ENCODE measurements at places on chromosomes 16 and 17.

GRCh38 chr16:30741461-30741914 lies 6.7 kb upstream of the PHKG2 start:
- DNase-seq = no peak

DNA sequence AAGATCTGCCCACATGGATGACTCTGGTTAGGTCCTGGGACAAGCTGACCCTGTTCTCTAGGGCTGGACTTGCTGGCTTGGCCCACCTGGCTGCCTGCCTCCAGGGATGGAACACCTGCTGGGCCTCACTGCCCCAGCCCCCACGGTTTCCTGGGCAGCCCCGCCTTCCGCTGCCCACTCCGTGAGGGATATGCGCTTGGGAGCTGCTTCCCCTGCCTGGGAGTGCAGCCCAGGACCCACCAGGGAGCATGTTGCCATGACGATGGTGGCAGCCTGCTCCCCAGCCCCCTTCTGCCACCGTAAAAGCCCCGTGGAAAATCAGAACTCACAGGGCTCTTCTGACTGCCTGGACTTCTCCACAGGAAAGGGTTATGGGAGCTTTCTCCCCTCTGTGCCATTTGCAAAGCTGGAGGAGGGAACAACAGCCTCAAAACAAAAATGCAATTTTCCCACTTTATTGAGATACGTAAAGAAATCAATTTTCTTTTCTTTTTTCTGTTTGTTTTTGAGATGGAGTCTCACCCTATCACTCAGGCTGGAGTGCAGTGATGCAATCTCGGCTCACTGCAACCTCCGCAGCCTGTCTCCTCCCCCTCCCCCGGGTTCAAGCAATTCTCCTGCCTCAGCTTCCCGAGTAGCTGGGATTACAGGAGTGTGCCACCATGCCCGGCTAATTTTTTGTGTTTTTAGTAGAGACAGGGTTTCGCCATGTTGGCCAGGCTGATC lies 18.0 kb upstream of the GAS7 start:
- DNase-seq = no peak

DNA sequence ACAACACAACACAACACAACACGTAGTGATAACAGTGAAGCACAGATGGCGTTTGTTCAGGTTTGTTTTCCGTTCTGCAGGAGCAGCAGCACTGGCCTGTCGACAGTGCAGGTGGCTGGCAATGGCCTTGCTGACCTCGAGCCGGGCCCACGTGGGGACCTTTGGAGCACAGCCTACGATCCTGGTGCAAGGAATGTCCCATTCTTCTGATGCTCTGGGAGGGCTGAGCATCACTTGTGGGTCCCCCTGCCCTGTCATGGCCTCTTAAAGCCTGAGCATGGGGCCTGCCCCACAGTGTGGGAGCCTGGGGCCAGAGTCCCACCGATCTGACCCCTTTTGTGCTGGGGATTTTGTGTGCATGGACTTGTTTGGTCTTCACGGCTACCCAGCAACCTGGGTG lies 6.8 kb downstream of the MAP2K3 start:
- DNase-seq = no peak

DNA sequence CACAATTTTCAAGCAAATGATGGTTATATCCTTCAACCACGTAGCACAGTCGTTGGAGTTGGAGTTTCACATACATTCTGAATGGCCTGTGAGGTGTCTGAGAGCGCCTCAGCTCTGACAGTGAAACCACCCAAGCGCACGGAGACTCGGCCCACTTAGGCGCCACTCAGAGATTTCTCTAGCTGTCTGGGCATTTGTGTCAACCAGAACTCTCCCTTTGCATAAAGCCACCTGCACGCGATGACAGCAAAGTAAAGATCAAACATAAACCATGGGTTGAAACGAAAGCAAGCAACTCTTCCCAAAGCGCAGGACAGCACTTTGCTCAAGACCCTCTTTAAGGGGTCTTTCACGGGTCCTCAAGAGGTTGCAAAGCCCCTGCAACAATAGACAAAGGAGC lies 533 bp downstream of the SLC6A4 start:
- DNase-seq = no peak

DNA sequence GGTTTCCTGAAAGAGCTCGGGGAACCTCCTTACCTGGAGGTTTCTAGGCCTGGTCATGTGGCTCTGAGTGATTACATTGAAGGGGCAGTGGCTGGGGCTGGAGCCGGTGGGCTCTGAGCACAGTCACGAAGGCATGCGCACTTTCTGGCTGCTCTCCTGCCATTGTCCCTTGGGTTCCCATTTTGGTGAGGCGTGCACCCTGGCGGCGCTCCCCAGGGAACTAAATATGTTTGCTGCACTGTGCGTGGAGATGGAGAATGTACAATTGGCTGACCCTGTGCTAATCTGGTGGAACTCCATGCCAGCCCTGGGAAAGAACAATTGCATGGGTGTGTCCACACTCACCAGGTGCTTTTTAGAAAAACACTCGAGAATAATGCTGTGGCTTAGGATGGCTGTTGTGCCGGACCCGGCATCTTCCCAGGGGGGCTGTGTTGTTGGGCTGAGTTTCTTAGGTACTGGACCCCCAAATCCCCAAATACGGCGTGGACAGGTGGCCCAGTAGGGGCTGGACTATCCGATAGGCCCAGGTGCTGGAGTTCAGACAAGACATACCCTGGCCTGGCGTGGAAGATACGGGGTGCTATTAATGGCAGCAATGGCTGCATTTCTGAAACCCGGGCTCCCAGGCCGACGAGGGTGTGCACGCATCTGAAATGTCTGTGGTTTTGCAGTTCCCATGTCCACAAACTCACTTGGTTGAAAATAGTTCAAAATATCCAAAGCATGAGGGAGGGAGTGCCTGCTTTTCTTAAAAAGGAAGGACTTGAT lies 230.5 kb downstream of the SEC14L1 start:
- DNase-seq = no peak

DNA sequence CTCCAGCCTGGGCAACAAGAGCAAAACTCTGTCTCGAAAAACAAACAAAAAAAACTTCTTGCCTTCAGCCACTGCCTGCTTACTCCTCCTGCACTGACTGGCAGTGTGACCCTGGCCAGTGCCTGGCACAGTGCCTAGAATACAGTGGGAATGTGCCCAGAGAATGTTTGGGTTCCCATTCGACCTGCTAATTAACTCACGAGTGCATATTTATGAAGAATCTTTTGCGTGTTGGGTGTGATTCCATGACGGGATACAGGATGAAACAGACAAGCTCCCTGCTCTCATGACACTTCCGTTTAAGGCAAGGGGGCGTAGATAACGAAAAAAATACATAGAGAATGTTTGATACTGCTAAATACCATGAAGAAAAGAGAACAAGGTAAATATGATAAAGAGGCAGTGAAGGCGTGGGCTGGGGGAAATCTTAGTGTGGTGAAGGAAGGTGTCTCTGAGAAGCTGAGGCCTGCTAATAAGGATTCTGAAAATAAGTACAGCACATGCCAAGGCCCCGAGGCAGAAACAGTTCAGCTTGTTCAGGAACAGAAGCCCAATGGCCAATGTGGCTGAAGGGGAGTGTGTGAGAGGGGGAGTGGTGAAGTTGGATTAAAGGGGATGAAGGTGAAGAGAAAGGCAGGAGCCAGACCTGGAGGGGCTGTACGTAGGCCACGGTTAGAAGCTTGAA lies 4.3 kb downstream of the ABI3 start:
- no peak for DNase-seq

GRCh38 chr17:5123343-5124124 lies 7.7 kb downstream of the USP6 start:
- no peak for DNase-seq

GRCh38 chr17:82648742-82649331 lies 593 bp upstream of the WDR45B start:
- peak; percentile 38 for DNase-seq

DNA sequence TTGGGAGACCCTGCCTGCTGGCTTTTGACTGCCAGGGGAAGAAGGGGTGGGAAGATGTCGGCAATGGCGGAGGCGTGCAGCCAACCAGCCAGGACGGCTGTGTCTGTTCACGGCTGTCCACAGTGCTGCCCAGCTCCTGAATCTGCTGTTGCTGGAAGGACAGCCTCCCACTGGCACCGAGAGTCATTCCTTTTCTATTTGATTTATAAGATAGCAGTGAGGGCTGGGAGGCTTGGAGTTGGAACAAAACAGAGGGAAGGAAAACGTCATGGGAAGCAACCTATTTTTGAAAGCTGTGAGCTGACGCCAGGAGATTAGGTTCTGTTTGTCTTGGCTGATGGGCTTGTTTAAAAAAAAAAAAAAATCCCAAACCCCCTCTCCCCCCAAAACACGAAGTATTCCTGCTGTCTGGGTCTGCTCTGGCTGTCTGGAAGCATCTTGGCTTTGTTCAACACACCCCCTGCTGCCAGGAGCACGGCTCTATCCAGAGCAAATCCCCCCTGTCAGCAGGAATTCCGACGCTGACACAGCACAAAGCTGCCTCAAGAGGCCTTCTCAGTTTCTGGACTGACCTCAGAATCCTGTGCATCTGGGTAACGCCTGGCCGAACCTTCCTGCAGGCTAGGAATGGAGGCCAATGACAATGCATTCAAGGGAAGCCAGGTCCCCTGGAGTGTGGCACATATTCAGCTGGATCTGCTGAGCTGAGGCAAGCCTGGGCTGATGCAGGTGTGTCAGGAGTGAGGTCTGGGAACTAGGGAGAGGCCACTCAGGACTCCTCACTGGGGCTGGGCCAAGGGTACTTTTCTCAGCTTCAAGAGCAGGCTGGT lies 41.0 kb upstream of the SREBF1 start:
- peak; percentile 27 for DNase-seq

DNA sequence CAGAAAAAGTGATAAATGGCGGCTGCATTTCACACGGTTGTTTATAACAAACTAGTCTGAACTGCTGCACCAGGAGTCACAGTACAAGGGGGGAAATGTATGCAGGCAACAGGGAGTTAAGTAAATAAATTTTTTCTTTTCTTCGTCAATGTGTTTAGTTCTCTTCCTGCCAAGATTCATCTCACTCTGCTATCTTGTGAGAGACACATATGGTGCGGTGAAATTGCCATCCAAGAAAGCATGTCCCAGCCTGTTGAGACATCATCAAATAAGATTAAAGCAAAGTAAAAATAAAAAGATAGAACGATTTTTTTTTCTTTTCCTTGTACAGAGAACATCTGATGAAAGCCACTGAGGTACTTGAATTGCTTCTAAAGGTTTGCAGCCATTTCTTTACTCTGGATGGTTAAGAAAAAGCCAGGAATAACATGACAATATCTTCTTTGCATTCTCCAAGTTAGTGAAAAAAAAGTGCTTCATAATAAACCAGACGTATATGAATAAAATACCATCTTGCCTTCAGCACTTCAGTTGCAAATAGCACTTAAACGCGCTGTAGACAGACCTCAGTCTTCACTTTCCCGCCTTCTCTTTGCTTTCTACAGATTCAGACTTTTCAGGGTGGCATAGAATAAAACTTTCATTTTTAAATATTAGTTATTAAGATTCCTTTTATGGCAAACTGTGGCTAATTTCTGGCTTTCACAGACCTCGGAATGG lies 506.2 kb upstream of the ZFHX3 start:
- no peak for DNase-seq

- DNase-seq = no peak
These were observed 17.4 kb downstream of the IL34 start for GRCh38 chr16:70663524-70664324.

DNA sequence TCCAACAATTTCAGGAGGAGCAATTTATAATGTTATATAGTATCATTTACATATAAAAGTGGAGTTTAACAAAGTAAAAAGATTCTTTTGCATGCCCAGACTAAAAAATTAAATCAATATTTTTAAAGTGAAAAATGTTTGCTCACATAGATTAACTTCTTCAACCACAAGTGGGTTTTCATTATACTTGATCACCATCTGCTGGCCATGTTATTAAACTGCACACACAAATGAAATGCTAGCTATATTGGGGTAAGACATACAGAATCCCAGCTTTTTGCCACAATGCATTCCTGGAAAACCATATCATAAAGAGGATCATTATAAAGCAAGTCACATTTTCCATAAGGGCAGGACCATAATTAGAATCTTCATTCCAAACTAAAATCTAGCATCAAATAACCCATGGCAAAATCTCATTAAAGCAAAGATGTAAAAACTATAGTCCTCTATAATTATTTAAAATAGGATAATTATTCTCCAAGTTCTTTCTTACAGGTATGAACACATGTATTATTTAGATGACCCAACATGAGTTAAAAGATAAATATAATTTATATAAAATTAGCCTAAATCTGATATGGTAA lies 26.3 kb downstream of the CEP112 start:
- DNase-seq = no peak

DNA sequence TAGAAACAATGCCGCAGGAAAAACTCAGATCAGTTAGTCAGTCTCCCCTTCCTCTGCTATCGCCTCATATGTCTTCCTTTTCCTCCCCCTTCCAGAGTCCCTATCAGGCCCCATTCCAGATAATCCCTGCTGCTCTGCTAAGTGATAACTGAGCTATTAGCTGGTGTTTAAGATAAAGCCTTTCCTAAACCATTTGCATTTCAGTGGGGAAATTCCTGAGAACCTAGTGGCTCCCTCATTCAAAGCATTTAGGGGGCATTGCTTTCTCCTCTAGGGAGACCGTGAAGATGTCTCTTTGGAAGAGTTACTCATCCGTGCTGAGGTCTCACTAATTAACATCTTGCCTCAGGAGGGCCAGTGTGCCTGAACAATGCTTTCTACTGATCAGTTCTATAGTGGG lies 401.6 kb downstream of the NPIPA7 start:
- DNase-seq = no peak

DNA sequence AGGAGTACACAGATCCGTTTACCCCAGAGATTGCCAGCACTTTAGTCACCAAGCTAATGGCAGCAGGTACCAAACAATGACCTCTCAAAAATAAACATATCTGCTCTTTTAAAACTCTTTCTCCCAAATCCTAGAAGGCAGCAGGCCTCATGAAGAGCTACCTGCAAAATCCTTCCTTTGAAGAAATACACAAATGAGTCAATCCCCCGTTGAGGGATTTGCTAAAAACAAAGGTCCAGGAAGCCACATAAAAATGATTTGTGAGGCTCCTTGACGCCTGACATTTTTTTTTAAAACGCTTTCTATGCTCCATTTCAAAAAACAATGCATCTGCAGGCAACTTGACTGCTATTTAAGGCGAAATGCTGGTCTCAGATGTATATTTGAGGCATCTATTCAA lies 58.2 kb downstream of the NACA2 start:
- no peak for DNase-seq

GRCh38 chr17:12415031-12415430 lies 250.7 kb upstream of the MYOCD start:
- DNase-seq = no peak

DNA sequence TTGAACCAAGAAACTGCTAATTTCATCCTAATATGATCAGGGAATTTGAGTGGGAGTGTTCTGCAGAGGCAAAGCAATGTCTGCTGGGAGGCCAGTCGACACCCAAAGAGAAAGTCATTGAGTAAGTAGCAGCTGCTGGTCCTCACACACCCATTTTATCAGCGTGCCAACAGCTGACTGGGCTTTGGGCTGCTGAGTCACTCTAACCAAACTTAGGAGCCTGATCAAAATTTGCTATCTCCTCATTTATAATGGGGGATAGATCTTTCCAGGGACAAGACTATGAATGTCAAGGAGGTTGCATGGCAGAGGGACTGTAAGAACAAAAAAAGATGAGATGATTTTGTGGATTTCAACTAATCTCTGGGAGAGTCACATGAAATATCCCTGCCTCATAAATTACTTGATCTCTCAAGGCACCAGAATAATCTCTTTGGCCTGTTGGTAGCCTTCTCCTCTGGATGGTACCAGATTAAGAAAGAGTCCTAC lies 32.9 kb downstream of the CPSF4L start:
- DNase-seq = no peak
